Naive thymus-derived CD4-positive, alpha-beta T cell (primary cell): ENCODE measurements at places on chromosomes 2 and 18. TPM values are rescaled to one million over a fixed set of nuclear protein-coding genes. Genes with fewer than 3 reads are reported as not detected.

The TPO gene
- polyA plus RNA-seq: not detected

The GCKR gene
- polyA plus RNA-seq: not detected

The SPP2 gene
- not detected for polyA plus RNA-seq

The STPG4 gene
- not detected for polyA plus RNA-seq

The IL1RN gene
- polyA plus RNA-seq: not detected
